ENCODE measurements at places on chromosomes 4 and X.

- no peak for DNase-seq
These were observed 6.0 kb downstream of the DGKQ start for GRCh38 chr4:967113-968104.

DNA sequence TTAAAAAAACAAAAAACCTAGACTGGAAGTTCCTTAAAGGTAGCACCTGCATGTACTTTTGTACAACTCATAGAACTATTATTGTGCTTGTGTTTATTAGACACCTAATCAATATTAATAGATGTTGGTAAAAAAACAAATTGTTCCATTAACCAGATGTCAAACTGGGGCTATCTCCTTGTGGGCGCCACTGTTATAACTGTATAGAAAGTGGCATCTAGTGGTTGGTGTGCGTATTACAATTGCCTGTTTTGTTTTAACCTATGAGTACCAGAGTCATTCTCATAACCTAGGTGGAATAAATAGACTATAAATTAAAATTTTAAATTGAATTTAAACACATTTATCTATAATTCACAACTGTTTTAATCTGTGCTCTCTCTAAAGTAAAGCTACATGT lies 97.4 kb downstream of the COL4A5 start:
- no peak for DNase-seq

- DNase-seq, result no peak
These were observed 17.3 kb upstream of the TMEM185A start for GRCh38 chrX:149648932-149649331.

- no peak for DNase-seq
These were observed 140.3 kb downstream of the PJA1 start for GRCh38 chrX:69024931-69025330.

GRCh38 chr4:52995360-52996030 lies 133.4 kb downstream of the RASL11B start:
- DNase-seq, result no peak

DNA sequence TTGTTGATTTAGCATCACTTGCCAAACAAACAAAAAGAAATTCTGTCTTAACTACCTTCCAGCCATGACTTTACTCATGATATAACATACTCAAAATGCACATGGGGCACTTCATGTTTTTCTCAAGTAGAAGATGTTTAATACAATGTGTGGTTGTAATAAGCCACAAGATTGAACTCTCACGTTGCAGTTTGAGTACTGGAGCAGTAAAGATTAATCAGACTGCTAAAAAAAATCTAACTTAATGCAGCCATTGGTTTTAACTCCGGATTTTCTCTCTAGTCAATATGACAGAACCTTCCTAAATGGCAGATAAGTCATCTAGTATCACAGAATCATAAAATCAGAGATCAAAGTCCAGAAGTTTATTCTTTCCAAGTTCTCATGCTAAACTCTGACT lies 117.9 kb downstream of the SH3KBP1 start:
- DNase-seq, result no peak

Data from ecto neural progenitor cell (in vitro differentiated cells).